ENCODE measurements at places on chromosomes 3 and 15. TPM values are rescaled to one million over a fixed set of nuclear protein-coding genes. Genes with fewer than 3 reads are reported as not detected.
A peak's percentile ranks its signal among the peaks of the same experiment; 100 is the strongest.

The GOLGA6D gene
- total RNA-seq = not detected

The WDR93 gene
- total RNA-seq = 0.48 TPM

The CFAP100 gene
- 2.8 TPM for total RNA-seq

The GP9 gene
- not detected for total RNA-seq

GRCh38 chr3:63912768-63913588, 795 bp upstream of the SCAANT1 start:
- H3K27me3 ChIP-seq = no peaks in the 10 kb centered on the region
- peak overlapping the region; percentile 96 for H3K27ac ChIP-seq
- no peaks in the 10 kb centered on the region for H3K36me3 ChIP-seq
- peak; percentile 82 for DNase-seq
- H3K4me1 ChIP-seq = peaks cover 5% of the 10 kb centered on the region

GRCh38 chr15:70920981-70921696, 28.5 kb downstream of the LRRC49 start:
- no peak for DNase-seq
- no peaks in the 10 kb centered on the region for H3K36me3 ChIP-seq
- no peak overlapping the region for H3K4me3 ChIP-seq
- H3K27ac ChIP-seq = no peak overlapping the region
- H3K27me3 ChIP-seq = no peaks in the 10 kb centered on the region

DNA sequence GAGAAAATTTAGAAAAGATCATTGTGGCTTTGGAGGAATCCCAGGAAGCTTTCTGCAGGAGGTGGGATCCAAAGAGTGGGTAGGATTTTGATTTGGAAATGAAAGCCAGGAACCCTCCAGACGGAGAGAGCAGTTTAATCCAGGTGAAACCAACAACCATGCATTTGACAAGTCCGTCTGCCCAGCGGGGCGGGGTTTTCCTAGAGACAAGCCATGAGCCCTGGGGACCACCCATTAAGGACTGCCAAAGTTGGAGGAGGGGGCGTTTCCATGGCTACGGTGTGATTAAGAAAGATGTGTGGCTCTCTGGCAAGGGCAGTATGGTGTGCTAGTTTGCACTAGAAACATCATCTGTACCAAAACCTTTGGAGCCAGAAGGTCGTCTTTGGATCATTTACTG, 53.4 kb downstream of the SRGAP3 start:
- H3K27me3 ChIP-seq = no peaks in the 10 kb centered on the region
- H3K4me1 ChIP-seq = no peaks in the 10 kb centered on the region
- no peak overlapping the region for H3K4me3 ChIP-seq
- H3K36me3 ChIP-seq = no peaks in the 10 kb centered on the region

GRCh38 chr3:28210968-28211713, 30.3 kb upstream of the CMC1 start:
- no peak overlapping the region for H3K4me3 ChIP-seq
- H3K4me1 ChIP-seq = no peaks in the 10 kb centered on the region
- H3K36me3 ChIP-seq = no peaks in the 10 kb centered on the region
- no peak for DNase-seq

Measured in ovary (tissue), 10 donors.